ENCODE measurements at places on chromosomes 1 and 21.

- H3K4me1 ChIP-seq = peaks cover 7% of the 10 kb centered on the region
- peaks cover 22% of the 10 kb centered on the region for H3K27me3 ChIP-seq
- H3K4me3 ChIP-seq = no peak overlapping the region
- DNase-seq = no peak
Measured at GRCh38 chr1:97986041-97987005, 65.5 kb upstream of the DPYD start.

GRCh38 chr1:86394416-86394815 lies 1.7 kb downstream of the ODF2L start:
- H3K4me3 ChIP-seq = peak overlapping the region; percentile 56
- peaks cover 17% of the 10 kb centered on the region for H3K36me3 ChIP-seq
- H3K4me1 ChIP-seq = peaks cover 51% of the 10 kb centered on the region
- H3K27me3 ChIP-seq = peaks cover 3% of the 10 kb centered on the region

GRCh38 chr21:45644041-45644906 lies 749 bp downstream of the PCBP3 start:
- peak overlapping the region; percentile 64 for H3K27ac ChIP-seq
- peak; percentile 83 for DNase-seq
- H3K4me1 ChIP-seq = peaks cover 16% of the 10 kb centered on the region
- peaks cover 5% of the 10 kb centered on the region for H3K36me3 ChIP-seq

DNA sequence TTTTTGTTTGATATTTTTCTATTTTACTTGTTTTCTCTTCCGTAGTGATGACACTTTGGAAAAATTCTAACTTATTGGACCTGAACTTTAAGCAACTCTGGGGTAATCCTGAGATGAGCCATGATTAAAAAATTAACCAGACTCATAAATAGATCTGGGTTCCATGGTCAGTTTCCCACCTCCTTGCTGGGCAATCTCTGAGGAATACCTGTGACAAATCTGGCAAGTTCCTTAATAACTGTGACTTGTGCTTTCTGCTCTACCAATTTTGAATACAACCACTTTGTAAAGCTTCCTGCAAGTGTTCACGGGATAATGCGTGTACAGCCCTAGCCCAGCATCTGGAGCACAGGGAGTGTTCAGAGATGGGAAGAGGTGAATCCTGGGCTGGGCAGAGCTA lies 3.3 kb downstream of the OVGP1 start:
- peaks cover 8% of the 10 kb centered on the region for H3K27me3 ChIP-seq
- no peak overlapping the region for H3K27ac ChIP-seq
- H3K36me3 ChIP-seq = no peaks in the 10 kb centered on the region
- no peak overlapping the region for H3K4me3 ChIP-seq
- DNase-seq = no peak
- H3K4me1 ChIP-seq = no peaks in the 10 kb centered on the region

- H3K4me1 ChIP-seq = no peaks in the 10 kb centered on the region
- H3K27me3 ChIP-seq = no peaks in the 10 kb centered on the region
- no peak overlapping the region for H3K4me3 ChIP-seq
- no peak overlapping the region for H3K27ac ChIP-seq
- DNase-seq = no peak
Measured at GRCh38 chr1:17923666-17924065, 168.5 kb downstream of the ACTL8 start.

DNA sequence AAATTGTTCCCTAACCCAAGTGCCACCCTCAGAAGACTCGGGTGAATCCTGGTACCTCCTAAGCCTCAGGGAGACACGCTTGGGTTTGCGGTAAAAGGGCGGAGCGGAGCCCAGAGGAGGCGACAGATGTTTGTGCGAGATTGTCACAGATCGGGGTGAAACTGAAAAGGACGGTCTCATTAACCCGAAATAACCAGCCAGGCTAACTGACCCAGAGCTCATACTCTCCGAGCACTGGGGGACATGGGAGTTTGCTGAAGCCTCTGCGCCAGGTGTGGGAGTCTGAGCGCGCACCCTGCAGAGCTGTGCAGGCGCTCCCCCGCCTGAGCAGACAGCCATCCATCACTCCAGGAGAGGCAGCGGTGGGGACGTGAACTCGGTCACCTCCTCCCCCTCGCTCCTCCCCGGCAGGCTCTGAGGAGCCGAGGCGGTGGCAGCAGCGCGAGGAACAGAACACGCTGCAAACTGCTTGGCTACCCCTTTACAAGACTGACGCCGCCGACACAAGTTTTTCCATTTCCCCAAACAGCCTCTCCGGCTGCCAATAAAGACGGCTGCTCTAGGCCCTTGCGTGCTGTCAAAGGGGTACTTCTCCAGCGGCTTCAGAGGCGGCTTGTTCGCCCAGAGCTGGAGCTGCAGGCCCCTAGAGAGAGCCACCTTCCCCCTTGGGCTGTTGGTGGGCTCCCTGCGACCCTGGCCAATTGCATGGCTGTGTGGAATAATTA lies 43.5 kb downstream of the RRAGC start:
- H3K4me3 ChIP-seq = peak overlapping the region; percentile 21
- no peaks in the 10 kb centered on the region for H3K36me3 ChIP-seq
- peaks cover 72% of the 10 kb centered on the region for H3K27me3 ChIP-seq
- peaks cover 3% of the 10 kb centered on the region for H3K4me1 ChIP-seq
- DNase-seq = peak; percentile 64

DNA sequence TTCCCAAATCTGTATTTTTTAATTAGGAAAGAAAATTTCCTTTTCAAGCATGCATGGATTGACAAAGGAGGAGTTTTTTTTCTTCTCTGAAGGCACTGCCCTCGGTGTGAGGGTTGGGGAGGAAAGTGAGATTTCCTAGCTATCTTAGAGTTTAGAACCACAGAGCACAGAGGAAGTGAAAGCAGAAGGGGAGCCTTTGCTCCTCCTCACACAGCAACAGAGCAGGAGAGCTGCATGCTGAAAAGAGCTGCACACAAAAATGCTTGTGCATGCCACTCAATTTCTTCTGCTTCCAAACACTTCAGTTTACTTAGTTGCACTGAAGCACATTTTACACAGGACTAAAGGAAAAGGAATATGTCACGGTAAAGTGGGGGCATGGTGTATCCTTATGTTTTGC lies 308.1 kb downstream of the GPATCH2 start:
- no peaks in the 10 kb centered on the region for H3K4me1 ChIP-seq
- no peak for DNase-seq
- H3K4me3 ChIP-seq = no peak overlapping the region
- H3K27me3 ChIP-seq = no peaks in the 10 kb centered on the region
- H3K27ac ChIP-seq = no peak overlapping the region

DNA sequence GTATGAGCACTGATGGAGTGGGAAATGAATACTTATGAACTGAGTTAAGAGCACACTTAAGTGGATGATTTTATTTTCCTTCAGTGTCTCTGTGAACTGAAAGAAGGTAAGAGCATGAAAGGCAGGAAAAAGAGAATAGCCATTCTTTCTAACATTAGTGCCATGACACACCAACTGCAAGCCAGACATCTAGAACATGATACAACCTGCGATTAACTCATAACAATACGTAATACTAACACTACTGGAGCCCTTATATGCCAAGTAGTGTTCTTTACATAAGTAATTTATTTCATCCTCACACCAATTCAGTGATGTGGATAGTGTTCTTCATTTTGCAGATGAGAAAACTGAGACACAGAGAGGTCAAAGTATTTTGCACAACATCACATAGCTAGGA lies 56.7 kb downstream of the PRRX1 start:
- no peaks in the 10 kb centered on the region for H3K36me3 ChIP-seq
- no peaks in the 10 kb centered on the region for H3K4me1 ChIP-seq
- H3K27ac ChIP-seq = no peak overlapping the region
- H3K4me3 ChIP-seq = no peak overlapping the region
- H3K27me3 ChIP-seq = no peaks in the 10 kb centered on the region

DNA sequence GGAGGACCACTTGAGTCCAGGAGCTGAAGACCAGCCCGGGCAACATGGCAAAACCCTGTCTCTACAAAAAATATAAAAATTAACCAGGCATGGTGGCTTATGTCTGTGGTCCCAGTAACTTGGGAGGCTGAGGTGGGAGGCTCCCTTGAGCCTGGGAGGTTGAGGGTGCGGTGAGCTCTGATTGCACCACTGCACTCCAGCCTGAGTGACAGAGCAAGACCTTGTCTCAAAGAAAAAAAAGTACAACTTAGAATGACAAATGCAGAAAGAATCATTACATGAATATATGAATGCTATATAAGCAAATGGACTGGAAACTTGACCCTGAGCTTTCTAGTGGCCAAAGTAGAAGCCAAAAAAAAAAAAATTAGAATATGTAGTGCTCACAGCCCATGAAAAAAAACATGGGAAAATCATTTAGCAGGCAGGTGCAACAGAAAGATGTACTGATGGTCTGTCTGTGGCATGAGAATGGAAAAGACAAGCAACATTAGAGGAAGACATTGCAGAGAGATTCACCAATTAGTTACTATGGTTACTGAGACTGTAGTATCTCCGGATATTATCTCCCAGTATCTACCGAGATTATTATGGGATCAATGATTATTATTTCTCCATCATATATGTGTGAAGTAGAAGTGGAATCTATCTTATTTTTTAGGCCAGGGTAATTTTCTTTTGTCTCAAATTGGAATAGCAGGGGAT lies 19.2 kb downstream of the ELAPOR1 start:
- H3K27me3 ChIP-seq = no peaks in the 10 kb centered on the region
- H3K27ac ChIP-seq = no peak overlapping the region
- no peak for DNase-seq

- no peak for DNase-seq
- H3K27ac ChIP-seq = no peak overlapping the region
- no peaks in the 10 kb centered on the region for H3K36me3 ChIP-seq
- H3K4me3 ChIP-seq = no peak overlapping the region
- peaks cover 2% of the 10 kb centered on the region for H3K27me3 ChIP-seq
- no peaks in the 10 kb centered on the region for H3K4me1 ChIP-seq
Measured at GRCh38 chr1:172215006-172215405, 205.5 kb upstream of the C1orf105 start.

- no peaks in the 10 kb centered on the region for H3K36me3 ChIP-seq
- H3K27me3 ChIP-seq = peaks cover 2% of the 10 kb centered on the region
- no peak overlapping the region for H3K27ac ChIP-seq
- DNase-seq = no peak
- no peak overlapping the region for H3K4me3 ChIP-seq
- H3K4me1 ChIP-seq = peaks cover 16% of the 10 kb centered on the region
Measured at GRCh38 chr21:38293765-38294164, 37.0 kb downstream of the KCNJ15 start.

DNA sequence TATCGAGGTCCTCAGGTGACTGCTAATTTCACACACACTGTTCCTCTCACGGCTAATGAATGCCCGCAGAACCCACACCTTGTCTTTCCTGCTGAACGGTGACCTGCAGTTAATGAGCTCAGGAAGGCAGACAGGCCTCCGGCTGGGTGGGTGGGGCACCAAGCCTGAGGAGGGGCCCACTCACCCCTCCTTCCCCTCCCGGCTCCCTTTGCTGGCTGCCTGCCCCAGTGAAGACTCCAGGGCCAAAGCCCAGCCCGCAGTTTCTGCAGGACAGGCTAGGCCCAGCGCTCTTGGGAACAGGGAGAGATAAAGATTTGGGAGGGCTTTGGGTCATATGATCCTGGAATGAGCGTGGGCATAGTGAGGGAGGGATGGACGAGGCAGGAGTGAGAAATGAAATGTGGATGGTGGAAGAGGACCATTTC lies 26.4 kb downstream of the FOXO6 start:
- peaks cover 1% of the 10 kb centered on the region for H3K36me3 ChIP-seq
- H3K4me1 ChIP-seq = peaks cover 4% of the 10 kb centered on the region
- no peak overlapping the region for H3K27ac ChIP-seq
- H3K4me3 ChIP-seq = no peak overlapping the region
- H3K27me3 ChIP-seq = peaks cover 37% of the 10 kb centered on the region

GRCh38 chr1:238451781-238452310 lies 561.1 kb upstream of the ZP4 start:
- no peaks in the 10 kb centered on the region for H3K27me3 ChIP-seq
- no peaks in the 10 kb centered on the region for H3K36me3 ChIP-seq
- no peaks in the 10 kb centered on the region for H3K4me1 ChIP-seq
- DNase-seq = no peak

- peaks cover 38% of the 10 kb centered on the region for H3K27me3 ChIP-seq
- H3K4me3 ChIP-seq = no peak overlapping the region
- peaks cover 6% of the 10 kb centered on the region for H3K4me1 ChIP-seq
Measured at GRCh38 chr1:38500891-38501290, 358.7 kb downstream of the RRAGC start.

DNA sequence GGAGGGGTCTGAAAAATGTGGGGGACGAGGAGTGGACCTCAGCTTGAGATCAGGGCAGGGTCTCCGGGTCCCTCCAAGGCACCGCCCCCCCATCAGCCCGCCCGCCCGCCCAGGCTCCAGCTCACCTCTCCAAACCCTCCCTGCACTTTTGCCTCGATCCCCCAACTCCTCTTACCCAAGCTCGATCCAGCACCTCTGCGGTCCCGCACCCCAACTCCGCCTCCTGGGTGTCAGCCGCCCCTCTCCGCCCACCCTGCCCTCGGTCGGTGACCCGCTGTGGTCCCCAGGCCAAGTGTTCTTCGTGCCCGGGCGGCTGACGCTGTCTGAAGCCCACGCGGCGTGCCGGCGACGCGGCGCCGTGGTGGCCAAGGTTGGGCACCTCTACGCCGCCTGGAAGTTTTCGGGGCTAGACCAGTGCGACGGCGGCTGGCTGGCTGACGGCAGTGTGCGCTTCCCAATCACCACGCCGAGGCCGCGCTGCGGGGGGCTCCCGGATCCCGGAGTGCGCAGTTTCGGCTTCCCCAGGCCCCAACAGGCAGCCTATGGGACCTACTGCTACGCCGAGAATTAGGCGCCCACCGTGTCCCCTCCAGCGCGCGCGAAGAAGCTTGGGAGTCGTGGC lies 5.7 kb downstream of the HAPLN2 start:
- peak overlapping the region; percentile 69 for H3K4me3 ChIP-seq
- peak; percentile 58 for DNase-seq
- peaks cover 2% of the 10 kb centered on the region for H3K36me3 ChIP-seq
- H3K27me3 ChIP-seq = peaks cover 62% of the 10 kb centered on the region

DNA sequence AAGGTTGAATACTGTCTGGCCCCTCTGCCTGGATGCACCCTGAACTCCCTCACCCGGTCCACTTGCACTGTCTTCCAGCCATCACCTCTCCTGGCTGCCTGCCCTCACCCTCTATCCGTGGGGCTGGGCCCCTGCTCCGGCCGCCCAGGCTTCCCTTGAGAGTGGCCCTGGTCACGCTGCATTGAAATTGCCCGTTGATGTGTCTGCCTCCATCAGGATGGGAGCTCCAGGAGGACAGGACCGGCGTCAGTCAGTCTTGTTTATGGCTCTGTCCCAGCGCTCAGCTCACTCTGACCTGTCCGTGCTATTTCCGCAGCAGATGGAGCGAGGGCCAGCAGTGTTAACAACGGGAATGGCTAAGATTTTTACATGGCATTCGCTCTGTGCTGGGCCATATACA lies 34.9 kb downstream of the FOXO6 start:
- no peak overlapping the region for H3K4me3 ChIP-seq
- peaks cover 16% of the 10 kb centered on the region for H3K27me3 ChIP-seq
- DNase-seq = no peak
- H3K4me1 ChIP-seq = no peaks in the 10 kb centered on the region
- H3K36me3 ChIP-seq = no peaks in the 10 kb centered on the region
- no peak overlapping the region for H3K27ac ChIP-seq

All from activated CD4-positive, alpha-beta T cell treated with anti-CD3 and anti-CD28 coated beads, Interleukin-2, amount 10 ng/mL, durations not matched to agents 24 days and 14 days (primary cell).